Activated CD4-positive, alpha-beta memory T cell treated with anti-CD3 and anti-CD28 coated beads for 36 hours (primary cell): ENCODE measurements at places on chromosomes 13 and 19.
A peak's percentile ranks its signal among the peaks of the same experiment; 100 is the strongest.

- DNase-seq = no peak
- no peaks in the 10 kb centered on the region for H3K27me3 ChIP-seq
- no peak overlapping the region for H3K4me3 ChIP-seq
These were observed 26.0 kb downstream of the OLFM4 start for GRCh38 chr13:53054569-53054968.

DNA sequence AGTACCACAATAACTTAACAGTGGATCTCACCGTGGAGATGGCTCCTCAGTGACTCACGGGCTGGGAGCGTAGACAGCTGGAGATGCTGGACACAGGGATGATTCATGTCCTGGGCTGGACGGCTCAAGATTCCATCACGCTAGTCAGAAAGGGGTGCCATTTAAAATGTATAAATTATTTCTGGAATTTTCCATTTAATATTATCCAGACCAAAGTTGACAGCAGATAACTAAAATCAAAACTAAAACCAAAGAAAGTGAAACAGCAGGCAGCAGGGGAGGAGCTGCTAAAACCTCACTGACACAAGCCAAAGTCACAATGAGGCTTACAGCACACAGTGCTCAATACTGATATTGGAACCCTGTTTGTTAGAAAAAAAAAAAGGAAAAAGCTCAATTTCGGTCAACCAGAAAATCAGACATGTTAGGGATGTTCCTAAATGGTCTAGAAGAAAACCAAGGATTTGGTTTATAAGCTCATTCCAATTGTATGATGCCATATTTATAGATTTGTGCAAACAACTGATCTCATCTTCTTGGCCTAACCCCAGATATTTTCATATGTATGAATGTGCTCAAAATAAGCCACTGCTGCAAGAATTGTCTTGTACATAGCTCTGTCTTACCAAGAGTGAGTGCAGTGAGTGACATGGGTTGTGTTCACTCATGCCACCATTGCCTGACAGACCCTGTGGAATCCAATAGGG lies 111.8 kb downstream of the SACS start:
- H3K27me3 ChIP-seq = peaks cover 7% of the 10 kb centered on the region
- peak; percentile 33 for DNase-seq
- no peak overlapping the region for H3K27ac ChIP-seq
- H3K36me3 ChIP-seq = no peaks in the 10 kb centered on the region

DNA sequence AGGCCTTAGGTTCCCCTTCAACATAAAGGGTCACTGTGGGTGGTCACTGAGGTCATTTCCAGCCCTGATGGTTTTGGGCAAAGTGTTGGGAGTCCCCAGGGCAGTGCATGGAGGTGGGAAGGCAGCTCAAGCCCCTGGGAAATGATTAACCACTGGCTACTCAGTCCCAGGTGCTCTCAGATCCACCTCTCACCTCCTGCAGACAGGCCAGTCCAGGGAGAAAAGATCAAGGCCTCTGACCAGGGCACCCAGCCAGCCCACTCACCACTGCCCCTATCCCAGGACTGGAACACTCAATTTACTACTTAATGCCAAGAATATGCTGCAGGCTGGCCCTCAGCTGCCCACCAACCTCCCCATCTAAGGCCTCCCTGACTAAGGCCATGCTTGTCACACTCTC lies 1307.9 kb downstream of the UQCRFS1 start:
- DNase-seq = no peak
- no peak overlapping the region for H3K27ac ChIP-seq
- H3K4me3 ChIP-seq = no peak overlapping the region
- no peaks in the 10 kb centered on the region for H3K27me3 ChIP-seq
- H3K4me1 ChIP-seq = no peaks in the 10 kb centered on the region

GRCh38 chr13:102172406-102172805 lies 229.4 kb downstream of the FGF14 start:
- H3K36me3 ChIP-seq = no peaks in the 10 kb centered on the region
- no peak overlapping the region for H3K4me3 ChIP-seq

GRCh38 chr13:35979361-35979951 lies 151.7 kb downstream of the DCLK1 start:
- H3K27ac ChIP-seq = no peak overlapping the region
- no peak overlapping the region for H3K4me3 ChIP-seq
- H3K36me3 ChIP-seq = no peaks in the 10 kb centered on the region
- no peak for DNase-seq
- H3K27me3 ChIP-seq = peaks cover 2% of the 10 kb centered on the region
